Stimulated activated CD8-positive, alpha-beta memory T cell treated with anti-CD3 and anti-CD28 coated beads, Interleukin-12 subunit alpha, Interleukin-12 subunit beta, amount 100 ng/mL, for 1 hour (primary cell): ENCODE measurements at places on chromosomes 1 and 21.

DNA sequence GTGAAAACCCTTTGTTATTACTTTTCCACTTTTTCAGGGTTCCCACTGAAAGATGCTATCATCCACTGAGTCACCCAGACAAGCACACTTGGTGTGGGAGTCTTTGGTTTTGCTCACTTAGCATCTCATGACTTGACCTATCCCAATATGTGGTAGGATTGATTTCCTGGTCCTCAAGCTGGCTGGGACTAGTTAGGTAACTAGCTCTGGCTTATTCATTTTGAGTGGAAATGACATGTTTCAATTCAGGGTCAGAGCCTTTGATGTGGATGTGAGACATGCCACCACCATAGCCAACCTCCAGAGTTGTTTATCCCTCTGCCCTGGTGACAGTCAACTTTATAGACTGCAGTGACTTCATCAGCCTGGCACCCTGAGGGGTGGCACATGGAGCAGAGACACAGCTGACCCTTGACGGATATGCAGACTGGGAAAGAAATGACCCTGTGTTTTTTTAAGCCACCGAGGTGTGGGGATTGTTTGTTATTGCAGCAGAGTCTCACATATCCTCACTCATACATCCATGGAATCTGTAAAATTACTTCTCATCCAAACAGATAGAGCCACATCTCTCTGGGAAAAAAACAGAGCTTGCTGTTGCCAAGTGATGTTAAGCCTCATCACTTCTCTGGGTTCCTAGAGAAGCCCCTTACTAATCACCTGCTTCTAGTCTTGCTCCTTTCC lies 699.9 kb downstream of the MATN1 start:
- DNase-seq = no peak

- DNase-seq = no peak
These were observed 99.1 kb upstream of the GFI1 start for GRCh38 chr1:92585831-92586230.

DNA sequence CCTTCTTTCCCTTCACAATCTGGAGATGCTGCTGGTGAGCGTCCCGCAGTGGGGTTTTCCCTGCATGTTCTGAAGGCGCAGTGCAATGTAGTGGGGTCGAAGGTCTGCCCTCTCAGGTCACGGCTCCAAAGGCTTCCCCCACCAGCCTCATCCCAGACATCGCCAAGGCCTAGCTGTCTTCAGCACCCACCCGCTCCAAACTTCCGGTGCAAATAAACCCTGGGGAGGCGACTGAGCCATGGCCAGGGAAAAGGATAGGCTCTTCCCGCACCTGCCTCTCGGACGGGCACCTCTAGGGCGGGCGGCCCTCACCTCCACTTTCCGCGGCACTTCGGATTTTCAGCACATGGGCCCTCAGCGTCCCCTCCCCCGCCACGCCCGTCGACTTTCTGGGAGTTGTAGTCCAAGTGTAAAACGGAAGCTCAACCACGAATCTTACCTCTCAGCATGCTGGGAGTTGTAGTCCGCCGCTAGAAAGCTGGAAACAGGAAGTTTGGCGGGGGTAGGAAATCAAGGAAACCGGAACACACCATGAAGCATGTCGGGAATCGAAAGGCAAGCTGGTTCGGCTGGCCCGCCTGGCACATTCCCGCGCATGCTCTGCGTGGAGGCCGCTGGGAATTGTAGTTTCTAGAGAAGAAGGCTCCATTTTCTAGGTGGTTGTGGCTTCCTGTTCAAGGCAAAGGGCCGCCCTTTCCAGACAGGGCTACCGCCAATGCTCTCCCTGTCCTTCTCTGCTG lies at the start of gene MRPL24:
Gene MRPL24 (minus strand): TSS at position 348 of the 740 bp plus-strand sequence. CDS start 2,384 bp downstream, outside the sequence.
- peak; percentile 92 for DNase-seq

- no peak for DNase-seq
These were observed 36.2 kb upstream of the CSF1 start for GRCh38 chr1:109874445-109874844.

GRCh38 chr1:29810121-29811120 lies 574.1 kb downstream of the PTPRU start:
- no peak for DNase-seq

GRCh38 chr1:162976628-162977027 lies 92.5 kb upstream of the RGS4 start:
- DNase-seq = no peak

- DNase-seq = no peak
These were observed 232.5 kb upstream of the ZP4 start for GRCh38 chr1:238123201-238123600.

- no peak for DNase-seq
These were observed 639.7 kb upstream of the USP24 start for GRCh38 chr1:55854911-55855310.

DNA sequence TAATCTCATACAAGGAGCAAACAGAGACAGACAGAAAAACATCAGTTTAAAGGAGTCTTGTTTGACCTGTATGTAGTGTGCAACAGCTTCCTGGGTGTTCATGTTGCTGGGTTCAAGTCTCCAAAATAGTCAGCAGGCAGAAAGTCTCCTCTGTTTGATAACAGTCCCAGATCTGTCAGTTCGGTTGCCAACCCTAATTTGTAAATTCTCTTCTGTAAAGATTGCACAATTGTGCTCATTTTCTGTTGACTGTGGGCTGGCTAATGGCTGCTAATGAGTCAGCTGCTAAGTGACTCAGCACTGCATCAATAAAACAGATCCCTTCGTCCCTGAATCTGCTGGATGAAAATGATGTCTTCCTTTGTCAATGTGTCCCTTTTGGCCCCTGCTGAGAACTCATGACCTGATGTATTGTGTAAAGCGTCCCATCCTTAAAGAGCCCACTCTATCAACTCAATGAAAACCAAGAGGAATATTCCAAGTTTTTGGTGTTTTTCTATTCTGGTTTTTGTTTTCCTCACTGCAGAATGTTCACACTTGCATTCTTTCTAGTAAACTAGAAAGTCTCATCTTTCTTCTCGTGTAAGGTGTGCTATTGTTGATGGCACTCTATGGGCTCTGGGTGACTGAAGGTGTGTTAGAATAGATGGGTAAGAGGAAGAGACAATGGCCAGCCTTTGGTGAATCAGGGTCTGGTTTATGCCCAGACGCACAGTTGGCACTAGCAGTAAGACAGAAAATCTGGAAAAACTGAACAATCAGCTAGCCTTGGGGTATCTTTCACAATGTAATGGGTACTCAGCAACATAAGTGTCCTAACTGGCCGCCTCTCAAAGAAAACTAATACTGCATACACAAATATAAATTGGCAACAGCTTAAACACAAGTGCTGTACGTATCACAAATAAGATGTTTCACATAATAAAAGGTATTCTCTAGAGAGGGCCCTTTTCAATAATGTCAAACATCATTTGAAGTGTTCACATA lies 75.1 kb upstream of the SIPA1L2 start:
- DNase-seq = no peak

DNA sequence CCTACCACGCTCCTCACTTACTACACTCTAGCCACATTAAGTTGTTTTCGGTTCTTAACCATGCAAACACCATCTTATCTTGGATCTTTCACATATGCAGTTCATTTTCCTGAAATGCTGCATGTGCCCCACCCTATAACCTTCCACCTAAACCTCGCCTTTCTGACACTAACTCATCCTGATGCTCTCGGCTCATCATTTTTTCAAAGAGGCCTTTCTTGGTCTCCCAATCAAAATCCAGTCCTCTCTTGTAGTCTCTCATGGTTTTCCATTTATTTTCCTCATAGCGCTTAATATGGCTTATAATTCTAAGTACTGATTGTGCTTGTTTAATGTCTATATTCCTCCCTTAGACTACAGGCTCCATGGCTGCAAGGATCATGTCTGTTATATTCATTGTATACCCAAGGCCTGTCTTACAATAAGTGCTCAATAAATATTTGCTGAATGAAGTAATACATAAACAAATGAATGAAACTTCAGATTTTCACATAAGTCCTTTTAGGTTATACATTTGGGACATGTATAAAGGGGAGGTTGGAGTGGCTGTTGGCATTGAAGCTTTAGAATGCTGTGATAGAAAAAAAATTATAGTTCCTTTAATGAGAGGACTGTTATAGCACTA lies 79.2 kb upstream of the CDC42BPA start:
- no peak for DNase-seq

GRCh38 chr1:7497107-7497637 lies 273.9 kb upstream of the VAMP3 start:
- no peak for DNase-seq

GRCh38 chr1:204475656-204476432 lies 18.8 kb downstream of the PIK3C2B start:
- DNase-seq = no peak

GRCh38 chr1:85196358-85196757 lies 4.5 kb downstream of the SYDE2 start:
- DNase-seq = no peak
